ENCODE measurements at places on chromosomes 6 and 20.

GRCh38 chr20:35903843-35904242, 50.5 kb downstream of the SCAND1 start:
- no peak for DNase-seq

GRCh38 chr6:169510871-169511270, 191.0 kb downstream of the WDR27 start:
- DNase-seq = no peak

GRCh38 chr6:137816133-137816579, 50.9 kb upstream of the TNFAIP3 start:
- DNase-seq = no peak

DNA sequence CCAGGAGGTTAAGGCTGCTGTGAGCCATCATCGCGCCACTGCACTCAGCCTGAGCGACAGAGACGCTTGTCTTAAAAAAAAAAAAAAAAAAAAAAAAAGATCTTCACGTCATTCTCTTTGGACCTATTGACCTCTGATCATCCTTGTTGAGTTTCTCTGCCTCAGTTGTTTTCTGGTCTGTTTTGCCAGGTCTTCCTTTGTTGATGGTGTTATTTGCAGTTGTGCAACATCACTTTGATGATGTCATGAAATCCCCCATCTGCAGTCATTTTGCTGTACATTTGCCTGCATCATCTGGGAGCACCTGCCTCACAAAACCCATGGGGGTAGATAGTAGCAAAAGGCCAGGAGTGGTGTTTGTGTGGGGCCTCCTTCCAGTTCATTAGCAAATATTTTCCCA, 39.2 kb upstream of the CHMP4B start:
- DNase-seq = no peak

- no peak for DNase-seq
Observed at GRCh38 chr6:54132587-54132986, 21.3 kb downstream of the MLIP start.

DNA sequence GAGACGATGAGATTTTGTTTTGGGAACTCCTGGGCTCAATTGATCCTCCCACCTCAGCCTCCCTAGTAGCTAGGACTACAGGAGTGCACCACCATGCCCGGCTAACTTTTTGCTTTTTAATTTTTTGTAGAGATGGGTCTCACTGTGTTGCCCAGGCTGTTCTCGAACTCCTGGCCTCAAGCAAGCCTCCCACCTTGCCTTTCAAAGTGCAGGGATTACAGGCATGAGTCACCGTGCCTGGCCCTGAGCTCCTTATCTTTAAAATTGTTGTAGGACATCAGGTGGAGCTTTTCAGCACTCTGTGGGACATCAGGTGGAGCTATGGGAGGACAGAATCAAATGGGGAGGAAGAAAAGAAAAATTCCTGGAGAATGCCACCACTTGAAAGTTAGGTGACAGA, 12.7 kb downstream of the ACTR5 start:
- no peak for DNase-seq

- no peak for DNase-seq
Observed at GRCh38 chr6:12973386-12973785, 256.8 kb downstream of the PHACTR1 start.

GRCh38 chr20:22728146-22728745, 143.9 kb upstream of the FOXA2 start:
- DNase-seq = no peak

DNA sequence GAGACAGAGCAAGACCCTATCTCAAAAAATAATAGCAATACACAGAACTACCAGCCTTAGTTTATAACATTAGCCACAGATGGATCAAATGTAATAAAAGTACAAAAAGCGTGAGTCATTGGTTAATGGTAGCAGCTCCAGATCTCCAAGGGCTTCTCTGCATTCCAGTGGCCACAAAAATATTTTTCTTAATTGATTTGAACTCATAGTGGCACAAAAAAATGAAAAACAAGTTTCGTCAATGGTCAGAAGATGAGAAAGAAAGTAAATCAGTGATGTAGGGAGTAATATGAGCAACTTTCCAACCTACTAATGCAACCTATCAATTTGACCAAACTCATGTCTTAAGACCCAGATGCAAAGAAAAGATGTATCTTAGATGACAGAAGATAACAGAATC, 79.6 kb downstream of the CEP57L1 start:
- no peak for DNase-seq

GRCh38 chr20:15699431-15700146, 873.7 kb downstream of the KIF16B start:
- DNase-seq = no peak

DNA sequence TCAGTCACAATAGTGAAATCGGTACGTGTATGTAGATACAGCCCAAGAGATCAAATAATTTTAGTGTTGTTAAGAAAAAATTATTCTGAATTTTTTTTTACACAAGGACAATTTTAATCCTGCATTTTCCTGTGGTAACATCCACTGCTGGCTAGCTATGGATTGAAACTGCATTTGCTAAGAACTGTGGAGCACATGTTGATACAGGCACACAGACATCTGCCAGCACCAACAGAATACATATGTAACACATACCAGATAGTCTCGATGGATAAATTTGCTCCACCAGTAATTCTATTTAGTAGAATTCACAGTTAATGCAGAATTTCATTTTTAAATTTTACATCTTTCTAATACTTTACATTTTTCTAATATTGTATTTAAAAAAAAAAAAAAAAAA, 2.2 kb downstream of the ASIP start:
- no peak for DNase-seq

All from CD4-positive, alpha-beta T cell treated with Interleukin-6 for 4 hours (primary cell).